ENCODE measurements at places on chromosomes 4 and X.

DNA sequence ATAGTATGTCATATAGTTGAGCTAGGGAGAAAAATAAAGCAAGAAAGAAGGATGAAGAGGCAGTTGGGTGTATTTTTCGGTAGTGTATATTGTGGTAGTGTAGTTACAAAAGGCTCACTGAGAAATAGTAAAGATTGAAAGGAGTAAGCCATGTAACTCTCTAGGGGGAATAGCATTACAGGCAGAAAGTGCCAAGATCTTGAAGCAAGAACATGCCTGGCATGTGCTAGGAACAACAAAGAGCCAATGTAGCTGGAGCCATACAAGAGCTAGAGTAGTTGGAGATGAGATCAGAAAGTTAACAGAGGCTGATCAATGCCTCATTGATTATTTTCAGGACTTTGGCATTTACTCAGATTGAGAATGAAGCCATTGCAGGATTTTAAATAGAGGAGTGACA is 3.0 kb downstream of the ABCE1 start:
- peak; percentile 18 for DNase-seq

DNA sequence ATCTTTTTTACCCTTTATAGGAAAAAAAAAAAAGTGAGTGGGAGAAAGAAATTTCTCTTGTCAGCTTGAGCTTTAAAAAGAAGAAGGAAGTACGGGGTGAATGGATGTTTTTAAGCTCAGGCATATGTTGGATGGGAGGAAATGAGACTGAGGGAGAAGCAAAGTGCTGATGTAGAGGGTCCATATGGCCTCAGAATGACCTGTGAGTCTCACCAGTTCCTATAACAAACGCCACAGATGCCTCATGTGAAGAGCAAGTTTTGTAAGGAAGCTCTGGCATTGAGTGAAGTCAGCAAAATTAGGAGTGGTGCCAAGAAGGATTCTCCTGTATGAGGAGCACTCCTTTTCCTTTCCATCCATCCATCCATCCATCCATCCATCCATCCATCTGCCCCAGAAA is 214.6 kb downstream of the PTTG2 start:
- no peak for DNase-seq

- no peak for DNase-seq
Observed at GRCh38 chr4:70901607-70901983, 574 bp upstream of the MOB1B start.

GRCh38 chrX:65697211-65697641 is 29.8 kb downstream of the MSN start:
- DNase-seq = no peak

DNA sequence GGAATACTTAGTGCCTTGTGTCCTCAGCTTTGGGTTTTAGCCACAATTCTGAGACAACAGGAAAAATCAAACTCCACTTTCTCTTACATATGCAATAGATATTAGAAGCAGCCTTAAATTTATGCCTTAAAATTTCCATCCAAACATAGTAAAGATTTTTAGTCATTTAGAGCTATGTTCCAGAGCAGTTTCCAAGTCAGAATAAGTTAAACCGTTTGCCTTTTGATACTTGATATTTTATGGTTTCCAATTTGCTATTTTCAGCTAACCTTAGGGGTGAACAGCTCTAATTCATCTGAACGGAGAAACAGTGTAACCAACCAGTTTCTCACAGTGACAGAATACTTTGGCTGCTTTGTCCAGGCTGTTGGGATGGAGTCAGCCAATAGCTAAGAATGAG is 125.8 kb upstream of the RXFP1 start:
- DNase-seq = no peak

DNA sequence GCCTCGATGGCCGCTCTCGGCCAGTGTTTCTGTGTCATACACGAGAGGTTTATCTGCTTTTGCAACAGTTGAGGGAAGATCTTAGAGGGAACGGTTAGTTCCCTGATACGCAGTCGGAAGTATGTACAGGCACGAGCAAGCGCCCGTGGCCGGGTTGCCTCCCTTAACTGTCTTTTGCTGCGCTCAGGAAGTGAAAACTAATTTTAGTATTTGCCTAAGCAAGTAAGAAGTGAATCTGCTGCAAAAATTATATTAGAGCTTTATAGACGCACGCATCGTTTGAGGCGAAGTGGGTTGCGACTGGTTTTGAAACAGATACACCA is 695 bp downstream of the MTM1 start:
- DNase-seq = no peak

DNA sequence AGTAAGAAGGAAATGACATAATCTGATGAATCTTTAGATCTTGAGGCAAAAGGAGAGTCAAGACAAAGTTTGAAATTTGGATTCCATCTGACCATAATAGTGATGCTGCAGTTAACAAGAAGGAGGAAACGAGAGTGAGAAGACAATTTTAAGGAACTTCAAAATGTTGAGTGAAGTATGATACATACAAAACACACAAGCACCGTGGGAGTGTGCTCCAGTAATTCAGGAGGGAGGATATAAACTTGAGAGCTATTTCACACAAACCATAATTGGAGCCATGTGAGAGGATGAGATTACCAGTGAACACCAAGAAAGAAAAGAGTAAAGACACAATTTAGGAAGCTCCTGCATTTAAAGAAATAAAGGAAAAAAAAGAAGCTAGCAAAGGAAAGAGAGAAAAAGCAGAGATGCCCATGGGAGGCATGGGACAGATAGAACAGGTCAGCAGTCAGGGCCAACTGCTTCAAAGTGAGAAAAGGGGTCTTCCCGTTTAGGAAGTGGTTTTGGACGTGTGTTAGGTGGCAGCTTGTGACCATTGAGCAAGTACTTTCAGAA is 150.7 kb upstream of the SLC7A11 start:
- no peak for DNase-seq

GRCh38 chr4:126264839-126265238 is 950.1 kb downstream of the FAT4 start:
- peak; percentile 25 for DNase-seq

- DNase-seq = peak; percentile 3
Observed at GRCh38 chrX:77493677-77494553, 46.7 kb downstream of the FGF16 start.

DNA sequence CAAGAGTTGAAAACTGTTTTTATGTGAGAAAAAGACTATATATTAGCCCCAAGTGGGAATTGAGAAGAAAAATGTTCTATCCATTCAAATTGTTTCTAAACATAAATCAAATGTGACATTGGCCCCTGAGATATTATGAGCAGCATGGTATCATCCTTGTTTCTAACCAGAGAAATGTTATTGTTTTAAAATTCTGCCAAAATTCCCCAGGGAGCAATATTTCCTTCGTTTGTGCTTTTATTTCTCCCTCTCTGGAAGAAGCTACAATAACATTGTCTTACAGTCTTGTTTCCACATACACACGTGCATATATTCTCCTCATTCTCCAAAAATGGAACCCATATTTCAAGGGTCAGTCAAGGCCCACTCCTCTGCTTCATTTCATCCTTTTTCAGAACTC is 46.7 kb downstream of the MAGEB17 start:
- DNase-seq = no peak

DNA sequence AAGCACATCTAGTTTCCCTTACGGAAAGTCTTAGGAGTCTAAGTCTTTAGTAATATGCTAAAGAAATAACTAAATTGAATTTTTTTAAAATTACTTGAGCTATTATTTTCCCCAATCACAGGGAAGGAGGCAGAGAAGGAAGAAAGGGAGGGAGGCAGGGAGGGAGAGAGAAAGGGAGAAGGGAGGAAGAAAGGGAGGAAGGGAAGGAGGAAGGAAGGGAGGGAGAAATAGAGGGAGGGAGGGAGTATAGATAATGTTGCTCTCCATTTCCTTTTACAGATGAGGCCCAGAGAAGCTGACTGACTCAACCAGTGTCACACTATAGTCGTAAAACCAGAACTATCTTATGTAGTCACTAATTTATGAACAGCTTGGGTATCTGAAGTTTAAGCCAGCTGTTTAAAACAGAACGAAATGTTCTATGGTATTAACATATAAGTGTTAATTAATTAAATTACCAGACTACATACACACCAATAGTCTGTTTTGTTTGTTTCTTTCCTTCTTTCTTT is 14.6 kb downstream of the SH3RF1 start:
- DNase-seq = no peak

GRCh38 chrX:63128509-63128908 is 222.6 kb downstream of the SPIN4 start:
- peak; percentile 1 for DNase-seq

- no peak for DNase-seq
Observed at GRCh38 chrX:41526271-41526670, 79.1 kb downstream of the NYX start.

DNA sequence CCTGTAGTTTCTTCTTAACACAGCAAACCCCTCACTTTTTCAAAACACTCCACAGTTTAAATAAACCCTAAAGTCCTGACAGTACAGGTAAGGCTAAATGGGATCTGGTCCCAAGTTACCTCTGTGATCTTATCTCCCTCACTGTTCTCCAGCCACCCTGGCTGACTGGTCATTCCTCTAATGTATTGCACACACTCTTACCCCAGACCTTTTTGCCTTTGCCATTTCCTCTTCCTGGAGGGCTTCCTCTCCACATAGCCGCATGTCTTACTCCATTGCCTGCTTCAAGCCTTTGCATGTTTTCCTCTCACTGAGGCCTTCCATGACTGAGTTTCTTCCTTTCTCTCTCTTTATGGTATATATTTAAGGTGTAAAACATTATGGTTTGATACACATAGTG is 19.5 kb upstream of the ANXA3 start:
- no peak for DNase-seq

GRCh38 chr4:93897559-93897958 is 69.0 kb downstream of the ATOH1 start:
- DNase-seq = no peak

DNA sequence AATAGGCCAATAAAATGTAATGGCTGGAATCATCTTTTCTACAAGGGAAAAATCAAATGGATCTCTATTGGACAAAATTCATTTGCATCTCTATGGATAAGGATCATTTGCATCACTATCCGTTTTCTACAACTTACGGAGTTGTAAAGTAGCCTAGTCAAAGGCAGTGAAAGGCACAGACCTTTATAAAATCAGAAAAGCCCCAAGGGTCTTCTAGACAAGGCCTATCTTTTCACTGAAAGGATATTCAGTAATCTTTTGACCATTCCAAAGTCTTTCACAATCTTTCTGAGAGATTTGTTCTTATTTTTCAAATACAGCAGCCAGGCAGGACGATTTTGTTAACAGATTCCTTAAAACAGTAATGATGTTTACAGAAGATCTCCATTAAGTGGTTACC is 119.5 kb upstream of the JADE1 start:
- no peak for DNase-seq

GRCh38 chrX:19040373-19040772 is 56.5 kb upstream of the PHKA2 start:
- no peak for DNase-seq

- DNase-seq = no peak
Observed at GRCh38 chr4:137131201-137131600, 401.1 kb downstream of the PCDH18 start.

DNA sequence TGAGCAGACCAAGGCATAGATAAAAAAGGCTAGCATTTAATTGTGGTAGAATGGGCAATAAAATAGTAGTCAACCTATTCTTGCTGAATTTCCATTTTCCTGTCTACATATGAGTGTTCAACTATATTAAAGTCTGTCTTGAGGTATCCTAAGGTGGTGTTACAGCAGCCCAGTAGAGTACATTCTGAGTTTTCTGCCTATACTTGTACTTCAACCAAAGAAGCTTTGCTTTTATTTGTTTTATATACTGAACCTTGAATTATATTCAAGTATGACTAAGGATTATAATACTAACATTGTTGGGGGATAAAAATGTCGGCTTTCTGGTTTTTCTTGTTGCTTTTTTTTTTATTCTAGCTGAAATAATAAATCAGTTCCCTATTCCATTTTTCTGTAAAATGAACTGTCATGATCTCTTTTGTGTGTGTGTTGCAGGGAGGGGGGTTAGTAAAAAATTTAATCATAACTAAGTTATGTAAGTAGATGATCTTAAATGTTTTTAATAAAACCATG is 106.7 kb downstream of the PDLIM5 start:
- no peak for DNase-seq

- no peak for DNase-seq
Observed at GRCh38 chr4:169063441-169063840, 53.4 kb upstream of the CBR4 start.

DNA sequence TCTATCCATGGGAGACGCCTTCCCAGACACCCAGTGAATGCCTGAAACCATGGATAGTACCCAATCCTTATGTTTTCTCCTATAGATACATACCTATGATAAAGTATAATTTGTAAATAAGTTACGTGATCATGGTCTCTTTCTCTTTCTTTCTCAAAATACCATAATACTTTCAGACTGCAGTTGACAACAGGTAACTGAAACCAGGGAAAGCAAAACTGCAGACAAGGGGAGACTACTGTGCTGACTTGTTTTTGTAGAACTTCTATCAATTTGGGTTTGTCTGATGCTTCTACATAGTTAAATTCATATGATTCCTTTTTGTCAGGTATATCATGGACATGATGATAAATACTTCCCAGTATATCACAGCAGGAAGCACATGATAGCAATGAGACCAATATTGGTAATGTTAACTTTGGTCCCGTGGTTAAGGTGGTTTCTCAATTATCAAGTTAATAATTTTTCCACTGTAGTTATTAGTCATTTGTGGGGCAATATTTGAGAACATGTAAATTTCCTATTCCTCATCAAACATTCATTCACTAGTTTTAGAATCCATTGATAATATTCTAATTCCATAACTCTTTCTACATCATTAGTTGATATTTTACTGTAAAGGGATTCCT is 298.0 kb upstream of the TET2 start:
- DNase-seq = no peak

DNA sequence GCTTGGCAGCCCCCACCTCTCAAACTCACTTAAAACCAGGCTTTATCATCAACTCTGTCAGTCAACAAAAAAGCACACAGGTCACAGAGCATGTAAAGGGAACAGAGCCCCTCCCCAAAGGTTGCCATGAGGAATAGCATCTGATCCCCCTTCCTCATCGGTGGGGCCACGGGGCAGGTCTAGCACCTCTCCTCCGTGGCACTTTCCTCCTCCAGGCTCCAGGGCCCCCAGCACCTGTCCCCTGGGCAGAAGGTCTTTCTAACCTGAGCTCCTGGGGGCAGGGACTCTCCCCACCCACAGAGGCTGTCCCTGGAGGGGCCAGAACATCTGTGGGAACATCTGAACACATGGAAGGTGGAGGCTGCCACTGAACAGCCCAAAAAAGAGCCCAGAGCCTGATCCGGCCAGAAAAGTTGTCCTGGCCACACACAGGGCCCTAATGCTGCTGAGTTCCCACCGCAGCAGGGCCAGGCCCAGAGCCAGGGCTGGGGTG is 65.7 kb downstream of the ZFYVE28 start:
- no peak for DNase-seq

GRCh38 chrX:19956923-19957322 is 33.9 kb downstream of the BCLAF3 start:
- no peak for DNase-seq

- DNase-seq = no peak
Observed at GRCh38 chrX:68999931-69000330, 165.3 kb downstream of the PJA1 start.

DNA sequence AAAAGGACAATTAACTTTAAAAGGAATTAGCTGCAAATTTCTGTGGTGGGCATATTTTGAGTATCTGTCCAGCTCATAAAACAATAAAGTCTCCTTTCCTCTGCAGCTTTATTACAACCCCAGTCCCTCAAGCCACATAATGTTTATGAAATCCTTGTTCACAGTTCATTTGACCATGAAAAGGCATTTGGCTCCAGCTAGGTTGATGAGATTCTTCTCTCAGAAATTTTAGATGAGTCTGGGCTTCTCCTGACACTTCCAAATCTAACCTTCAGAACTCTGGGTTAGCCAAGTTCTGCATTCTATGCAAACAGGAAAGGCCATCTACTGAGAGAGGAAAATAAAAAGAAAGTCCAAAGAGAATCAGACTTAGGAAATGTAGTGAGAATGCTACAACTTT is 156.8 kb downstream of the GRXCR1 start:
- DNase-seq = no peak

All from stromal cell of bone marrow (primary cell).